ENCODE measurements at places on chromosomes 11 and 22.

DNA sequence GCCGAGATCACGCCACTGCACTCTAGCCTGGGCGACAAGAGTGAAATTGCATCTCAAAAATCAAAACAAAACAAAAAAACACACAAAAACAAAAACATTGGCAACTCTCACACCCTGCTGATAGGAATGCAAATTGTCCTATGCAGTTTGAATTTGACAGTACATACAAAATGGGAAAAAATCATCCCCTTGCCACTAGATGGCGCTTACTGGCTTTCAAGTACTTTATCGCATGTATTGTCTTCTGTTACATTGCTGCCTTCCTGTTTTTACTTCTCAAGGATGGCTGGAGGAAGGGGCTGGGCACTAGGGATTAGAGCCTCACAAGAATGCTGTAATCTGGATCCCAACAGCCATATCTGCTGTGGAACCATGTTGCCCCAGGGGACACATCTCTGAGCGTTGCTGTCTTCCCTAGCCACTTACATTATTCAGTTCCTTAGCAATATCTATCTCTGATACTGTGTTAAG, 59.4 kb upstream of the A4GALT start:
- DNase-seq = peak; percentile 80

DNA sequence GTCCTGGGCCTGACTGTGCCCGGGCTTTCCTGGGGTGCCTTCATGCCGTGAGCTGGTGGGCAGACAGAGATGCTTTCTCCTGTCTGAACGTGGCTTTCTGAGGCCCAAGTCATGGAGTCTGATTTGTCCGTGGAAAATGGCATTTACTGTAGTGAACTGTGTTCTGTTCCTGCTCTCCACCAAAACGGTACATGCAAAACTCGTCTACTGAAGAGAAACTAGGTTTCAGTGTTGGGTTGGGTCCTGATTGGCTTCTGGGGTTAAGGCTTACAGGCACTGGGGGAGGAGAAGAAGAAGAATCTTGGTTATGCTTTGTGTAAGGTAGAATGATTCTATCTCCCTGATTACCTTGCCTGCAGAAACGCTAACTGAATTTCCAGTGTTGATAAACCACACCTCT, 541.7 kb downstream of the NTM start:
- no peak for DNase-seq

- DNase-seq = no peak
These were observed 425.4 kb downstream of the ETS1 start for GRCh38 chr11:128161994-128162393.

- DNase-seq = no peak
These were observed 145.9 kb upstream of the PITPNB start for GRCh38 chr22:28064920-28065319.

- no peak for DNase-seq
These were observed 344.2 kb downstream of the SHANK2 start for GRCh38 chr11:70908223-70908622.

DNA sequence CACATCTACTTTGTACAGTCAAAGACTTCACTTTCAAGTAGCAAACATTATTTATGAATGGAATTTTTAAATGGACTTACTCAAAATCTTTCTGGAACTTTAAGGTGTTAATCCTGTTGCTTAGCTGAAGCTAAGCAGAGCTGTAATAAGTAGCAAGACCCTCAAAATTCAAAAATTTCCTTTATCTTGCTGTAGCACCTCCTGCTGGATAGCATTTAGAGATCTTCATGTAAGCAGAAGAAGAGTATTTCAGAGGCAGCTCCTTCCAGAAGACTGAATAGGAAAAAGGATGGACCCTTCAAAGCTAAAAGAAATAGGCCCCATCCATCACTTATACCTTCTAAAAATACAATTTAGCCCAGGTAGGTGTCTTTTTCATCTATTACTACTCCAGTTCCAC, 3.4 kb downstream of the PHF21A start:
- no peak for DNase-seq

DNA sequence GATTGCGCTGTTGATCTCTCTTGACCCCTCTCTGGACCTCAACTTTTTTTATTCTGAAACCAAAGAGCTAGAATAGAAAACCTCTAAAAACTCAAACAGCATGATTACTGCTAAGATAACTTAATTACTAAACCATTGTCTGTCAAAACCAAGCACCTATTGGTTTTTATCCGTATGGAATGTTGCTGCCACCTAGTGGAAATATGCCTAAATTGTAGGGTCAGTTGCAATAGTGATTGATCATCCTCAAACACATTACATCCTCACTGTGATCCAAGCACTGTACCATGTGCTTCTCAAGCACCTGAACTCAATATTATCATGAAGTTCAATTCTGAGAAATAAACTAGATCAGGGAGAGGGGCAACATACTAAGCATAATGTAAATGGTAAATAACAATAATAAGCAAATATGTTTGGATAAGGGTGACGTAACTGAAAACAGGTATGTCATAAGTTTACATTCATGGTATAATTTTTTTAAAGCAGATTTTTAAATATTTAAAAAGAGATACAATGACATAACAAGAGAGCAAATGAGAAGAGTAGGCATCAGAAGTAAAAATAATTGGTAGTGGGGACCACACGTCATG, 3.8 kb upstream of the OR5A2 start:
- peak; percentile 16 for DNase-seq

DNA sequence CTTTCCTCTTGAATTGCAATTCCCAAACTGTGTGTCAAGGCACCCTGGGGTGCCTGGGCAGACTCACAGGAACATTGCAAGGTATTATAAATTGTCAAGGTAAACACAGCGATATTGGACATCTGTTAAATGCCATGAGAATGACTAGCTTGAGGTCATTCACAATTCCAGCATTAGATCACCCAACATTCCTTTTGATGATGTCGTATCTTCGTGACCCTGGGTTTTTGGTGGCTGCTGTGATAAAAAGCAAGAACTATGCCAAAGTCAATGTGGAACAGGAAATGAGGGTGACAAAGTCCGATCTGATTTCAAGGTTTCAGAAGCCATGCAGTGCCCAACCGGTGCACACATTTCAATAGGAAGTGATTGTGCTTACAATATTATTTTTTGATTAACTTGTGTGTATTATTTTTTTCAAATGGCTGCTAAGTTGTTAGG, 458.4 kb downstream of the MIAT start:
- peak; percentile 100 for DNase-seq

DNA sequence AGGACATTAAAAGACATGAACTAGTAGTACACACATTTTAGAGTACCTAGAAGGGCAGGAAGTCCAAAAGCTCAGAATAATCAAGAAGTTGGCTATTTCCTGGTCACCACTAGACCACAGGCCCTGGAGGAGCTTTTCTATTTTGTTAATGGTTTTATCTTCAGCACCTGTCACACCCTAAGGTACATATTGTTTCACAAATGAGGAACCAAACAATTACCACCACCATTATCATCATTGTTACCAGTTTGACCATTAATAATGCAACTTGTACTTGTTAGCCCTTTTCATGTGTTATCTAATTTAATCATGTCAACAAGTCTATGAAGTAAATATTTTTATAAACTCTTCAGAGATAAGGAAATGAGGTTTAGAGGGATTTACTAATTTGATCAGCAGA, 4.9 kb downstream of the MRPL48 start:
- no peak for DNase-seq

DNA sequence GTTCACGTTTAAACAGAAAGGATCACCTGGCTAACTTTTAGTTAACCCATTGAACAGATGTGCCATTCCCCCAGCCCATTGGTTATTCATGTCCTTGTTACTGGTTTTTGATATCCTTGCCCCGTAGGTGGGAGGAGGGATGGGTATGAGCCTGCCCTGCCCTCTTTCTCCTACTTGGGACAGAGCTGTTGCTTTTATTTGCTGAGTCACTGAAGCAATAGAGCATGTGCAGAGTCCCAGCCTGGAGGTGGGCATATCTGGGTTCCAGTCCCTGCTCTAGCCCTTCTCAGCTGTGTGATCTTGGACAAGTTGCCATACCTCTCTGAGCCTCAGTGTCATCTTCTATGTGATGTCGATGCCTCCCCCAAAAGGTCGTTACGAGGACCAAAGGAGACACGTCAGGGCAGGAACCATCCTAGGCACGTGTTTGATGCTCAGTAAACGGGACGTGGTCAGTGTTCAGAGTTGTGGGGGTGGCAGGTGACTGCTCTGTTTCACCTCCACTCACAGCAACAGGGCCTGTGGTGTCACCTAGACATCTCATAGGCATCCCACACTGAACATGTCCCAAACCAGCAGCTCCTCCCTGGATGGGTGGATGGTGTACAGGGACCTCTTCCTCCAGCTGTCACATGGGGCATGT, 61.0 kb downstream of the BMAL1 start:
- DNase-seq = peak; percentile 65

DNA sequence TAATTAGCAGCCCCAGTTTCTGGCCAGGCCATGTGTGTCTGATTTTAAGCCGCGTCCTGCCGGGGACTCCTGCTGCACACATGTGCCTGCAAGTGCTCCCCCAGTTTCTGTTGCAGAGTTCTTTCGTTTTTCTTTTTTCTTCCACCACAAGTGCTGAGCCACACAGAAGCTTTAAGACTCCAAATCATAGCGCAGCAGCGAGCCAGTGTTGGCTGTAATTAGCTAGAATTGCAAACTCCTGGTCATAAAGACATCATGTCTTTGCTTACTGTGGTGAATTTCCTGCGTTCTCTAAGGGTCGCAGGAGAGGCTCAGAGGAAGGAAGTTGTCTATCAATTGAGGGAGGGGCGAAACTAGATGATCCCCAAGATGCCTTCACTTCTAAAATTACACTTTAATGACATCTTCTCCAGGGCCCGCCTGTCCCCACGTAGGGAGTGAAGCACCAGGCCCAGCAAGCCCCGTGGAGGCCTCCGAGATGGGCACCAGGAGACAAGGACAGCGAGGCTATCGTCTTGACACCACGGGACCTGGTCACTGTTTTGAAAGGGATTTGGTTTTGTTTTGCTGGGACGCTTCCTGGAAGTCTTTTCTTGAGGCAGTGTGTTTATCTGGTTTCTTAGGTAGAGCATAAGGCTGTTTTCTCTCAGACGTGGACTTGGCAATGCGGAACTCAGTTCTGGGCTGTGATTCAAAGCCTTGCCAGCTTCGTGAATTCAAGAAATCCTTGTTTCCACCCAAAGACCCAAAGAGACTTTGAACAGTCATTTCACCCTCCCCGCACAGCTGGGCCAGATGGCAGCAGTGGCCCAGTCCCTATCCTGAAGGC, 71.8 kb downstream of the UBASH3B start:
- DNase-seq = no peak

DNA sequence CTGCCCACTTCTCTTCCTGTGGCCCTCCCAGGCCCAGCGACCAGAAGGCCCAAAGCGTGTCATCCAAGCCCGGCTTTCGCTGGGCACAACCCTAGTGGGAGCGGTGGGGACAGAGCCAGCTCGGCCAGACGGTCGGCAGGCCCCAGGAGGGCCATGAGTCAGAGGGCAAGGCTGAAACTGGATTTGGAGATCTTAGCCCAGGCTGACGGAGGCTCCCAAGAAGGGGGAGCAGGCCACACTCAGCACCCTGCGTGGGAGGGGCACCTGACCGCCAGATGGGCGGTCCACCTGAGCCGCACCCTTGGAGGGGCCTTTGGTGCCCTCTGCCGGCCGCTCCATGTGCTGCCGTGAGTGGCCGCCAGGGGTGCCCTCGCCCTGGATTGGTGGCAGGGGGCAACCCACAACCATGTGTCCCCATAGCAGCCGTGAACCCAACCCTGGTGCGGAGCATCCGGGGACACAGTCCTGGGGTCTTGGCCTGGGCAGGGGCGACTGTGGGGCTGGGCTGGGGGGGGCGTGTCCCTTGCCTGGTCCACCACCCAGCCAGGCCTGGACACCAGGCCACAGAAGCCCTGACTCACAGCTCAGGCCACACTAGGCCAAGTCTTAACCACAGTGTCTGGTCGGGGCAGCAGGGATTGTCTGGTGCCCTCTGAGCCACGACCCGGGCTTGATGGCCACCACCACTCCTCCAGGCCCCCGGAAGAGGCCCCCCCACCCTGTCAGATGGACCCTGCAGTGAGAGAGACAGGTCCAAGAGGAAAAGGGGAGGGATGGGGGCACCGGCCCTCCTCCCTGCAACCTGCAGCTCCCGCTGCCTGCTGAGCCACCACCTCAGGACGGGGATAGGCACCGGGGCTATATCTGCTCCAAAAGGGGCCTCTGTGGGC, 19.2 kb upstream of the TALDO1 start:
- DNase-seq = peak; percentile 97

DNA sequence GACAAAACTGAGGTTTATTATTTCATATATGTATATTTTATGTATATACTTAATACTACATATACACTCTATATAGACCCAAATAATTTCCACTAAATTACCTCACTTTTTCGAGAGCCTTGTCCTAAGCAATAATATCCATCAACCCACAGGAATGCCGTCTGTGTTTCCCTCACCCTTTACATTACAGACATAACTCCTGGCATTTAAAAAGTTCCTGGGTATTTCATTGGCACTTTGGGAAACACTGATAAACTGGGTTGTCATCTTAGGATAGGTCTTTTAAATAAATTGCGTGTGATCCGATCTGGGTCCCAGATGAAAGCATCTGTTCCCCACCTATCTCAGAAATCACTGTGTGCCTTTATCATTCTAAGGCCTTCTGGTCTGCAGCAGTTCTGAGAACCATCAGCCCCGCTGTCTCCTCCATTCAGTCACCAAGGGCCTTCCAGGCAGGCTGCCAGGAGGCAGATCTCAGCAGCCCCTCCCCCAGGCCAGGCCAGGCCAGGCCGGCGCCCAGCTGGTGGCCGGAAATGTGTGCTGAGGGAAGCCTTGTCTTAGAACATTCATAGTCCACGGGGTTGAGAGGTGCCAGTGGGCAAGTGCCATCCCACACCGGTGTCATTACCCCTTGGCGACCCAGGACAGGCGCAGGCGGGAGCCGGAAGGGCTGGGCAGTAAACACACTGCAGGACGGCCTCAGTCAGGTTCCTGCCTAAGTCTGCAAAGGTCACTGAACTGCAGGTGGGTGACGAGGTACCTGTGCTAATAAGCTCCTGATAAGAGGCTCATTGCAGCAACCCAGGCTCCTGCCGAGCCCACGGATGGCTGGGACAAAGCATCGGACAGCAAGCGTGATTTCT, 3.3 kb downstream of the FGF19 start:
- peak; percentile 58 for DNase-seq

- no peak for DNase-seq
These were observed 22.6 kb downstream of the TPBGL start for GRCh38 chr11:75262961-75263852.

GRCh38 chr22:46193898-46194310, 43.6 kb downstream of the PPARA start:
- no peak for DNase-seq

GRCh38 chr11:126322996-126323395, 19.1 kb downstream of the DCPS start:
- no peak for DNase-seq

GRCh38 chr11:76807206-76807875, 24.2 kb downstream of the TSKU start:
- peak; percentile 11 for DNase-seq

GRCh38 chr11:78840200-78840599, 265.5 kb upstream of the NARS2 start:
- no peak for DNase-seq

- DNase-seq = no peak
These were observed 2.2 kb downstream of the ARSA start for GRCh38 chr22:50625568-50626313.

DNA sequence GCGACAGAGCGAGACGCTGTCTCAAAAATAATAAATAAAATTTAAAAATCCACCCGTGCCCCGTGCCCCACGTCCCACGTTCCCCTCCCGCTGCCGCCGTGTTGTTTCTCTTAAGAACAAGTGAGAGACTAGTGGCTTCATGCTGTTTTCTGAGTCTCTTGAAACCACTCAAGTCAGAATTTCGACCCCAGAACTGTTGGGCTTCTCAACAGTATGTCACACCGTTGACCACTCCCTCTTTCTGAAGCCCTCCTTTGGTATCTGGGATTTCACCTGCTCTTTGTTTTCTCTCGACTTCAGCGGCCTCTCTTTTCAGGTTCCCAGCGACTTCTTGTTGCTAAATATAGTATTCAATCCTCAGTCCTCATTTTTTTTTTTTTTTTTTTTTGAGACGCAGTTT, 974 bp downstream of the PPIL2 start:
- no peak for DNase-seq
